Peyer's patch (tissue), 4 donors: ENCODE measurements at places on chromosomes 2 and 18.
A peak's percentile ranks its signal among the peaks of the same experiment; 100 is the strongest.

- no peak for DNase-seq
Measured at GRCh38 chr2:209592106-209592505, 168.3 kb downstream of the MAP2 start.

GRCh38 chr2:209823484-209823883 lies 51.9 kb downstream of the UNC80 start:
- no peak for DNase-seq

GRCh38 chr2:85247610-85248009 lies 80.2 kb downstream of the TGOLN2 start:
- DNase-seq = no peak

- DNase-seq = peak; percentile 53
Measured at GRCh38 chr2:950080-950966, at the start of gene SNTG2. Gene SNTG2 (plus strand): TSS chr2:950849. CDS start chr2:950997, 148 bp downstream.

- no peak for DNase-seq
Measured at GRCh38 chr2:167398873-167399272, 510.6 kb downstream of the XIRP2 start.

GRCh38 chr2:204434660-204435462 lies 110.4 kb upstream of the PARD3B start:
- no peak for DNase-seq

DNA sequence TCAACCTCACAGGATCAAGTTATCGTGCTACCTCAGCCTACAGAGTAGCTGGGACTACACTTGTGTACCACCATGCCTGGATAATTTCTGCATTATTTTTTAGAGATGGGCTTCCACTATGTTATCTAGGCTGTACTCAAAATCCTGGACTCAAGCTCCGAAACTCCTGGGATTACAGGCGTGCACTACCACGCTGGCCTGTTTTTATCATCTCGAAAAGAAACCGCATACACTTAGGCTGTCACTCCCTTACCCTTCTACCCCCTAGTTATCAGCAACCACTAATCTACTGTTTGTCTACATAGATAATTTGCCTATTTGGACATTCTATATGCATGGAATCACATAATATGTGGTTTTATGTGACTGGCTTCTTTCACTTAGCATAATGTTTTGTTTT lies 8.5 kb upstream of the PUM2 start:
- DNase-seq = no peak

DNA sequence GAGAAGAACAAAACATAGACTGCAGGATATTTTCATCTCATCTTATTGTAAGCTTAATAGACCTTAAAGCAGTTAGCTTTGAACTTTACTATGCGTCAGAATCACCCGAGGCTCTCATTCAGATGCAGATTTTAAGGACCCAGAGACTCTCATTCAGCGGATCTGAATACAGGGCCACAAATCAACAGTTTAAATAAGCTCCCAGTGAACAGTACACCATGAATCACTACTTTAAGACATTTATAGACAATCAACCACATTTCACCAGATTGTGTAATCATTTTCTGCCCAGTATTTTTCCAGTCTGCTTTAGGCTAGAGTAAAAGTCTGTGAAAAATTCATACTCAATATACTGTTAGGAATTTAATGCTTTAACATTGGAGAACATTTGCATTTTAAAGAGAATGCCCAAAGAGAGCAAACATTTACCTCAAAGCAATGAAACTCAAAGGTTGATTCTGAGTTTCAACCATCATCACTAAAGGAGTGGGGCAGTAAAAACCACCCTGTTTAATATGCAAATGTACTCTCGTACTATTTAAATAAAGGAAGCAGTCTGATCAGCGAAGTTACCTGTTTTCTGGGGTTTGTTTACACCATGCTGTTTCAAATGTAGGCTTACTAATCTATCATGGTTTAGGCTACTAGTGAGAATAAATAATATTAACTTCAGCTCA lies 11.0 kb upstream of the ALPK2 start:
- no peak for DNase-seq

DNA sequence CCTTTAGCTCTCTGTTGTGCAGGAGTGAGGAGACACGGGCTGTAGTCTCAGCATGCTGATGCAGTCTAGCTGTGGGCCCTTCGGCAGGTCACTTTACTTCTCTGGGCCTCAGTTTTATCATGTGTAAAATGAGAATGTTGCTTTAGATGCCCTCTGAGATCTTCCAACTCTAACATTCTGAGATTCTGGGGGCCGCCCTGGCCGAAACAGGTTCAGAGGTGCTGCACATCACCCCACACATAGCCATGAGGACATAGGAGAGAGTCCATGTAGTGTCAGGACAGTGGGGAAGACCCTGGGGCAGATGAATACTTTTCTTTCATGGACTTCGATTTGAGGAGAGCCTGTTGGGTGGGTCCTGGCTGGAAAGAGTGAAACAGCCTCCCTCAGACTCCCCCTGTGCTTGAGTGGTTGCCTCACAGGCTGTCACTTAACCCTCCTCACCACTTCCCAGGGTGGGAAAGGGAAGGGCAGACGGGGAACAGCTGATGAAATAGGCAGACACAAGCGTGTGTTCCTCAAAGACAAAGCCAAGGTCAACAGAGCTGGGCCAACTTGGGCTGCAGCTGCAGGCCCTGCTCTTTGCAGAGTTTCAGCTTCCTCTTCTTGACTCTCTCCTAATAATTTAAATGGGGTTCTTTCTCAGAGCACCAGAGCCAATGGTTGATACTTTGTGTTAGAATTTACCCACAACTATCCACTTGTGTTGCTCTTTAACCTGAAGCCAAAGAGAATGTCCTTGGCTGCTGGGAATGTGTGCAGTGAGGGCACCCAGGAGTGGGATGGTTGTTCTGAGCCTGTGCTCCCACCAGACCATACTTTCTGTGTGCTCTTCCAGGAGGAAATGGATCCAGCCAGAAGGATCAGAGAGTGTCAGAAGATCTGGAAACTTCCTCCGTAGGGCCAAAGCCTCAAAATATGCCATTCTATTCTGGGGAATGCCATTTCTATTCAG lies 14.7 kb upstream of the MRPL33 start:
- DNase-seq = no peak

DNA sequence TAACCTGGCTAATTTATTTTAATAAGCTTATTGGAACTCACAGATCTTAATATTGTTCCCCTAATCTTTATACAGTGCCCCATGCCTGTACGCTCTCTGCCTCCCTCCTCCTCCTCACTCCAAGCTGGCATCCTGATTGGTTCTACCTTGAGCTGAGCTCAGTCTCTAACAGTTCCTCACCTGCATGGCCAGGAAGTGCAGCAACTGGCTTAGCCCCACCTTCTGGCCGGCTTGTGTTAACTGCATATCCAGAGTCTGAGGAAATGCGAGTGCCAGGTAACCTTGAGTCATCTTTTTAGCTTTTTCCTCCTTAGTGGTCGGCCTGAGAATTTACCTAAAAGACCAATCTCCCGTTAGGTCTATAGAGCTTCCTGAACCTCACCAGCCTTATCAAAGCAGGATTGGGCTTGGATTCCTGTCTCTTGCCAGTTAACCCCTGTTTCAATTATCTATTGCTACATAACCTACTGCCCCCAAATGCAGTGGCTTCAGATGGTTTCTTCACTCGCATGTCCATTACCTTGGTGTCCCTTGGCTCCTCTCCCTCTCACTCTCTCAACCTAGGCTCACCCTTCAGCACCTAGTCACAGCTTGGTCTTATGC lies 89.5 kb upstream of the STK39 start:
- DNase-seq = peak; percentile 28

- DNase-seq = no peak
Measured at GRCh38 chr2:60834270-60834717, 47.1 kb upstream of the REL start.

GRCh38 chr18:45680066-45680690 lies 43.8 kb upstream of the SLC14A1 start:
- DNase-seq = no peak

- no peak for DNase-seq
Measured at GRCh38 chr2:240297256-240298116, 138.0 kb upstream of the GPC1 start.

DNA sequence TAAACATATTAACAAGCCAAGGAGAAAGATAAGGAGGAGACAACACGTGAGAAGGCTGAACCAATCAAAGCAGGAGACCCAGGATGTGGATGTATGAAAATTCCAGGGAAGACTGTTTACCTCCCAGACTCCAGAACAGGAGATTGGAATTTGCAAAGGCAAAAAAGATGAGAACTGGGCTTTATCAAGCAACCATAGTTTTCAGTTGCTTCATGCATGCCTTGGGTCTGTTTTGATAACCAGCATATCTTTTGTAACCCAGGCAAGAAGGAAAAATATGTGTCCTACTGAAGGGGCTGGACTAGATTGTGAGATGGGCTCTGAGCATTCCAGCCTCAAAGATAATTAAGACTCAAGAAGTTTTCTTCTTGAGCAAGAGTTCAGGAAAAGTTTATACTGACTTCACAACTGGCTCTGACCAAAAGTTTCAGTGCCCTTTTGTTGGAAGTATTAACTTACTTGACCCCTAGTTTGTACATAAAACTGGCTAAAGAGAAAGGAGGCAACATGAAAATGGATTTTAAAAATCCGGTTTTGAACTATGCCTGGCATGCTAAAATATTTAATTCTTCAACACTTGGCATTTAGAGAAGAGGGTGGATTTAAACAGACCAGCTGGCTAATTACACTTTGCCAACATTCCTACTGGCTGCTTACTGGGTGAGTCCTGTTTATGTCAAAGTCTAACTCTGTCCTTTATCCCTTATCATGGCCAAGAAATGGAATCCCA lies 79.3 kb upstream of the CD28 start:
- DNase-seq = no peak

DNA sequence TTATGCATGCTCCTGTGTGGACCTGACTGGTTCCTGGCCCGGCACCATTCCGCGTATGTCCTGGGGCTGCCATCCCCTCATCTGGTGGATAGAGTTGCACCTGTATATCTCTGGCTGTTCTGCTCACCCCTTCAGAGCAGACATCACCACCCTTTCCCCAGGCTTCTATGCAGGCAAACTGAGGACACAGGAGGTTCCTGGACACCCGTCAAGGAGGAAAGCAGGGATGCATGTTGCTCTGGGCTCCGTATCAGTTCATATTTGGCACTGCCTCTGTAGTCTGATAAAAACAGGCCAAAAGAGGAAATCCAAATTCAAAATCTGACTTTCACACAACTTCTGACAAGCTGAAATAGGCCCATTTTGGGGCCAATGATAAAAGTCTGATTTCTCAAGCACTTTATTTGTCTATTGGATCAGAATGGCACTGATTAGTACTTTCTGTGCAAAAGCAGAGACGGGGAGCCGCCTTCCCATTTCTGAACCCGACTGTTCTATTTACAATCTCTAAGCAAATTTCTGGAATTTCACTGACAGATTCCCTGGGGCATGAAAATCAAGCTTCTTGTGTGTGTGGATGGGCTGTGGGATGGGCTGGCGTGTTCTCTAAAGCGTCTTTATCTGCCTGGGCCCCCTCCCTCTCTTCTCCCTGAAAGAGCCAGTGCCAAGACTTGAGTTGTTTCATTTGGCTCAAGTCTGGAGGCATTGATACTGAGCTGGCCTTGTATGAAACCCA lies 96.9 kb downstream of the SETBP1 start:
- no peak for DNase-seq
